RWPE1 (cell line): ENCODE measurements at places on chromosomes 4 and X.
A peak's percentile ranks its signal among the peaks of the same experiment; 100 is the strongest.

GRCh38 chr4:40331961-40332360 is 3.2 kb upstream of the CHRNA9 start:
- DNase-seq, result no peak

DNA sequence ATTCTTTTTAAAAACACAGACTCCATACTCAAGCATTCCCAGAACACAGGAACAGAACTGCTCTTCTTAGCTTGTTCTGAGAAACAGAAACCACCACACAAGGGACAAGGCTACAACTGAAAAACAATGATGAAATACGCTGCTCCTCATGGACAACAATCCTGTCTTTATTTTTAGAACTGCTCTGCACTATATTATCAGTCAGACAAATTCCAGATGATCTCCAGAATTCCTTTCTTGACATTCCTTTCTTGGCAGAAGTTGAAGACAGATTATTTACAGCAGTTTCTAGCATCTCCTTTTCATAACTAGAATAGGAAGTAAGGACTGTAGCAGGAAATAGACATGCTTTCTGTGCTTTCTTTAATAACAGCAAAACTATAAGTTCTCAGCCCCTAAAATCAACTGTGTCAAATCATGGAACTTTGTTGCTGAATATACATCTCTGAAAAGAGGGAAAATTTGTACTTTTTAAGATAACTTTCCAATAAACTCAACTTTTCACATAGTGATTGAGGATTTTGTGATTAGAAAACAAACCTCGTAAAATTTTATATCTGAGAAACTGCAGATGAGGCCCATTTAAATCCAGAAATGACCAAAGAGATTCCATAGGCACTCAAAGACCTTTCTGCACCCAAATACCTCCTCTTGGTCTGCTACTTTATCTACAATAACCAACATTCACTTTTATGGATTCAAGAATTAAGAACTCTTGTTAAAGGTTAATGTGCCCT is 35.9 kb downstream of the ANTXR2 start:
- no peak for DNase-seq

DNA sequence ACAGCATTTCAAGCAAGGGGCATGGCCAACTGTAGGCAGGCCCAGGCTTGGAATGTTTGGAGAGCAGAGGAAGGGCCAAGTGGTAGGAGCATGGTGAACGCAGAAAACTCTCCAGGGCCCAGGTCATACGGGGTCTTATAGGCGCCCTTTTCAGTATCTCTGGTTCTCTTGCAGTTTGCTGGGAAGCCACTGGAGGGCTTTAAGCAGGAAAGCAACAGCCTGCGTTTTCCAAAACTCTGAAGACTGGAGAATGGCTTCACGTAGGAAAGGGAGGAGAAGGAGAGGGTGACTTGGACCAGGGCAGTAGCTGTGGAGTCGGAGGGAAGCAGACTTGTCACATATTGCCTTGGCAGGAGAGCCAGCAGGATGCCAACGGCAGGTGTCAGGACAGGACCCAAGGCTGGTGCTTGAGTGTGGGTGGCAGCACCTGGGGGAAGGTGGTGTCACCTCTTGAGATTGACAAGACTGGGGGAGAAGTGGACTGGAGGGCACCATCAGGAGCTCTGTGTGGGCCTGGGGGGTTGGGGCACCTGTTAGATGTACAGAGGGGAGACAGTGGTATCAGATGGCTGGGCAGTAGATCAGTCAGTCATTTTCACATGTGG is 21.9 kb downstream of the TKTL1 start:
- peak; percentile 4 for DNase-seq

GRCh38 chr4:83267830-83268475 is 16.6 kb downstream of the COQ2 start:
- no peak for DNase-seq

DNA sequence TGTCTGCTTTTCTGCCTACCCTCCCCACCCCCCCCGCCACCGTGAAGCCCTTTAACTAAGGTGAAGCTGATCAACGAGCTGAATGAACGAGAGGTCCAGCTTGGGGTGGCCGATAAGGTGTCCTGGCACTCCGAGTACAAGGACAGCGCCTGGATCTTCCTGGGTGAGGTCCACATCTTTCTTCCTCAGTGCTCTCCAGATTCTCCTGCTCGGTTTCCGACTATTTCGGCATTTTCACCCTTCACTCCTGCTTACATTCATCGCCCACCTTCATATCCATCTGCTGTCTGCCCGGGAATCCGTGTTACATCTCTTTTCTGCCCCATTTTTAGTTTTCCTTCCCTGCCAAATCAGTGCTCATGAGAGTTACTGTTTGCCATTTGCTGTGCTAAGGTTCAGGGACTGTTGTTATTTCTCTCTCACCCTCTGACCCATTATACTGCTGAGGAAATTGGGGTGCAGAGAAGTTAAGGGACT is 459 bp downstream of the RBMX2 start:
- no peak for DNase-seq

DNA sequence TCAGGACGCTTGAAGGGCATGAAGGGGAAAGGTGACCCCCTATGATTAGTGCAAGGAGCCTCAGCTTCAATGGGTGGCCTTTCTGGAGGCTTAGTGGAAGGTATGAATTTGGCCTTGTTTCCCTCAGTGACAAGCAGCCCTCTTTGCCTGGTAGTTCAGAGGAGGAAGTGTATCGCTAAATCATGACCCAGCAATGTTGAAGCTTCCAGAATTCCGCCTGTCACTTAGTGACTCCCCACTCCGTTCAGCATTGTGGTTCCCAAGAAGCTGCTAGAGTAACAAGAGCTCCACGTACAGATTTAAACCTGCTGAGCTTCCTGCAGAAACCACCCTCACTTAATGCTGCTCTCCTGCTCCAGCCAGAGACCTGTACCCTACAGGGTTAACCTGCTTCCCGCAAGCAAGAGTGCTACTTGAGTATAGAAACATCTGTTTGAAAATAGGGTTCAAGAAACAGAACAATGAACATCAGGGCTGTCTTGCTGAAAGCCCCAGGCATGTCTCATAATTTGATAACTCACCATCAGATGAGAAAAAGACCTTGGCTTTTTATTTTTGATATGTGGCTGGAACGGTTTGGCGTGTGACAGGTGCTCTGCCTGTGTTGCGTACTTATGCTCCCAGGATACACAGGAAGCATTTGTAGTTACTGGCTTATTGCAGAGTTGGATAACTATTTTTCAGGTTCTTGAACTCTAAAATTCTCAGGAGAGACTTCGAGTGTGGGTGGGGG is 105.2 kb downstream of the UCHL1 start:
- no peak for DNase-seq
